Stimulated activated CD4-positive, alpha-beta T cell treated with anti-CD3 and anti-CD28 coated beads, Interleukin-4, amount 100 ng/mL, for 4 hours (primary cell): ENCODE measurements at places on chromosomes 16 and 17.

- no peak for DNase-seq
These were observed 33.2 kb downstream of the SPACA3 start for GRCh38 chr17:33024688-33025486.

DNA sequence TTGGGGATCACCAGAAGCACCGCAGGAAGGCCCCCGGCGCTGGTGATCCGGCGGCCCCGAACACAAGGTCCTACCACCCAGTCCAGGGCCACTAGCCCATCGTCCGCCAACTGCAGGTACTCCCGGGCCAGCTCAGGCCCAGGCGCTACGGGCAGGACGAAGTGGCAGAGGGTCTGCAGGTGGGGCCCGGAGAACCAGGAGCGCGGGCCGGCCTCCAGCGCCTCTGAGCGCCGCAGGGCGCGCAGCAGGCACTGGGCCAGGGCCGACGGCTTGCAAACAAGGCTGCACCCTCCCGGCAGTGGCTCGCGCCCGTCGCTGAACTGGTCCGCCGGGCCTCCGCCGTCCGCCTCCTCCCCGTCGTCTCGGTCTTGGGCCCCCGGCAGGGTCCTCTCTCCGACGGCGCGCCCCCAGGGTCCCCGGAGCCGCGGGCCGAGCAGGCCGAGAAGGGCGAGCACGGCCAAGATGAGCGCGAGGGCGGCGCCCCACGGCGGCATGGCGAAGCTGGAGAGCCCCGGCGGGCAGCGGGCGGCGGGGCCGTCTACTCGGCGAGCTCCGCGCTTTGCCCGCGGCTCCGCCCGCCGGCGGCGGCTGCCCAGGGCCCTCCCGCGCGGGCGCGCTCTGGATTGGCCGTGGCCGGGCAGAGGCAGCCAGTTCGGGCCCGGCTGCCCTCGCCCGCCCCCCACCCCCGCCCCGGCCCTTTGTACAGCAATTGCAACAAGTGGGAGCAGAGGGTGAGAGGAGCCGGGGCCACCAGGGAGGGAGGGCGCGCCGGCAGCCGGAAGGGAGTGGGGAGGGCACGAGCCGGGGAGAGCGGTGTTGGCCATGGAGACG lies at the start of gene ABHD15:
Gene ABHD15, minus strand, starts transcription at position 565 of the 831 bp plus-strand sequence. Its CDS starts 71 bp downstream, at position 494.
- DNase-seq, result peak; percentile 59

- DNase-seq, result no peak
These were observed 205.1 kb upstream of the ELAC2 start for GRCh38 chr17:13222975-13223374.

DNA sequence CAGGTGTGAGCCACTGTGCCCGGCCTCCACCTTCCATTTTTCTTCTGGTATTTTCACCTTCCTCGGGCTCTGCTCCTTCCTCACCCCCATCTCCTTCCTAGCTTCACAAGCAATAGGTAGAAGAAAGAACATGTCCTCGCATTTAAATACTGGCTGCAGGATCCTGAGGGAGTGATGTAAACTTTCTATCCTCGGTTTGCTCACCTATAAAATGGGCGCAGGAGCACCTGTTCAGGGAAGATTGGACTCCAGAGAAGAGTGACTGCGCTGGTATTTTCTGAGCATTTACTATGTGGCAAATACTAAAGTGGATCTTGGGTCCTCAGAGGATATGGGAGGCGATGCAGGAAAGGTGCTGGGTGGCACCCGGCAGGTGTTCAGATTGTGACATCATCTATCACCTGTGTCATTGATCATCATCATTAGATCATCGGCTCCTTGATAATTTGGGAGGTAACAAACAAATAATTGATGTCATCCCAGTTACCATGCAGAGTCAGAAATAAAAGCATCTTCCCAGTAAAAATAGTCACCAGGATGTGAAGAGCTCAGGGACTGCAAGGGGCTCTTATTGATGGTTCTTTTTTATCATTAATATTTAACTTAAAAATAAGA lies 72.8 kb downstream of the FOXL1 start:
- DNase-seq, result no peak

- no peak for DNase-seq
These were observed 2285.8 kb downstream of the TP53TG3F start for GRCh38 chr16:35745191-35745590.

DNA sequence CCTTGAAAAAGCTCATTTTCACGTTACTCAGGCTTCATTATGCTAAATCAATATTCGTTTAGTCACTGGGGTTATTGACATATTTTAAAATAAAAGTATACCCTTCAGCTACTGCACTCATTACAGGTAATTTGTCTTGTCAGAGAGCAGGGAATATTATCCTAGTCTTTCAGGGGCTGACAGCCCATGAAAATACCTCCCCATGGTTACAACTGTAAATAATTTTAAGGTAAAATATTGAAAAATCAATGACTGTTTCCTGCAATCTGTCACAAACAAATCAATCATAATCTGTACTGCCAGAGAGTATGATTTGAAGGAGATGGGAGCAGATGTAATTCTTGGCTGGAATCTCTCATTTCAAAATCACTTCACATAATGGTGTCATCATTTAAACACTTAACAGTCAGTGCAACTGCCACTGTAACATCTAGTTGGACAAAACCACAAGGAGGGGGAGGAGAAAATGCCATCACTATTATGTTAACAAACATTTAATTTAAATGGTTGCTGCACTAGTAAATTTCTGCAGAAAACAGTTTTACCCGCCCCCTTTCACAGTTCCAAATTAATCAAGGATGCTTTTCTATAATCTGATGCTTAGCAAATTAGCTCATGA lies 9.3 kb upstream of the IRX5 start:
- no peak for DNase-seq

GRCh38 chr17:42428141-42428944 lies 5.3 kb upstream of the CAVIN1 start:
- DNase-seq, result no peak

- DNase-seq, result peak; percentile 72
These were observed 14.5 kb downstream of the GLIS2 start for GRCh38 chr16:4330277-4330874.

GRCh38 chr17:17509601-17510425 lies 13.6 kb upstream of the RASD1 start:
- DNase-seq, result no peak

- no peak for DNase-seq
These were observed 213.8 kb upstream of the NLRP1 start for GRCh38 chr17:5798094-5798493.

GRCh38 chr17:81025741-81026129 lies 9.2 kb upstream of the BAIAP2 start:
- DNase-seq, result no peak

DNA sequence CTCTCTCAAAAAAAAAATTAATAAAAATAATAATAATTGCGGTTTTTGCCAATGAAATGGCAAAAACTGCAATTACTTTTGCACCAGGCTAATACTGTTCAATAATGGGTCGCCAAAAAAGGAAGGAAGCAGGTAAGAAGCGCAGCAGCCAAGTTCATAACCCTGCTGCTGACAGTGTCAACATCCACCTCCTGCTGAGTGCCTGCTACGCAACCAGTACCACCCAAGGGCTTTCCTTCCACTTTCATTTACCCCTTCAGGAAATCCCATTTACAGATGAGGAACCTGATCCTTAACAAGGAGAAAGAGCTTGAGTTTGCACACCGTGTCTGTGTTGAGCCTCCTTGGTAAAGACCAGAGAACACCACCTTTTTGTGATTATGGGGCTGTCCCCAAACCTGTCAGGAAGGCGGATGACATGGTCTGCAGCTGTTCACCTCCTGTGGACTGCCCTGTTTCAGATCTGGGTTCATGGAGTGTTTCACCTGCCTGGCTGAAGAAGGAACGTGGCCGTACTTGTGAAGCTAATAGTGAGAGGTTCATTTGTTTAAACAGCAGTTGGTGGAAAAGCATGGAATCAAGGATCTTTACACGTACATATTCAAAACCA lies 378.0 kb downstream of the SLC39A11 start:
- no peak for DNase-seq

- no peak for DNase-seq
These were observed 10.8 kb upstream of the TAOK1 start for GRCh38 chr17:29379084-29379991.

GRCh38 chr16:69903865-69904415 lies 47.2 kb upstream of the CLEC18A start:
- no peak for DNase-seq

- DNase-seq, result no peak
These were observed 855 bp downstream of the HSF4 start for GRCh38 chr16:67165121-67166078.

DNA sequence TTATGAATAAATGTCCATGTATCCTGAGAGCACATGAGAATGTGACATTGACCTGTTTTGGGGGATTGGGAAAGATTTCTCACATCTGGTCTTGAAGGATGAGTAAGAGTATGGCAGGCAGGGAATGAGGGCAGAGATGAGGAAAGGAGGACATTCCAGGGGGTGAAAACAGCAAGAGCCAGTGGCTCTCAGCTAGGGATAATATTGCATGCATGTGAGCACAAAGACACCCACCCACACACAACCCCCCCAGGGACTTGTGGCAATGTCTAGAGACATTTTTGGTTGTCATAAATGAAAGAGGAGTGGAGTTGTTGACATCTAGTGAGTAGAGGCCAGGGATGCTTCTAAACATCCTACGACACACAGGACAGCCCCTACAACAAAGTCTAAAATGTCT lies 6.0 kb downstream of the MYO1D start:
- DNase-seq, result no peak

GRCh38 chr17:64984851-64985521 lies 65.7 kb upstream of the LRRC37A3 start:
- DNase-seq, result no peak

- no peak for DNase-seq
These were observed 6.1 kb downstream of the MYCBPAP start for GRCh38 chr17:50514388-50514787.

DNA sequence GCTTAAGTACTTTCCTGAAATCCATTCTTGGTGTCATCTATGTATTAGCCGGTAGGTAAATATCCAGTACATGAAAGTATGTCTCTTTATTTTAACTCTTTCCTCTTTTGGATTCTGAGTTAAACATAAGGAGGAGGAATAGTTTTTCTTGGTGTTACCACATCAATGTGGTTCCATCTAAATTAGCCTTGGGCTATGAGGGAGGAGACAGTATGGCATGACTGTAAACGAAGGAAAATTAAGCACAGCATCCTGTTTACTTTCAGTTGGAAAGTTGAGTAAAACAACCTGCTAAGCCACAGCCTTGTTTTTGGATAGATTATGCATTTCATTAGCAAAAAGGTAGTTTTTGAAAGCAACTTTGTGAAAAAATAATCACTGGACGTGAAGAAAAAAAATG lies 693.0 kb upstream of the SOX9 start:
- DNase-seq, result no peak

- no peak for DNase-seq
These were observed 31.3 kb downstream of the DCUN1D3 start for GRCh38 chr16:20868890-20869289.

- DNase-seq, result no peak
These were observed 481.3 kb downstream of the TMEM114 start for GRCh38 chr16:8108991-8109509.
